ENCODE measurements at places on chromosomes 16 and 17. TPM values are rescaled to one million over a fixed set of nuclear protein-coding genes. Genes with fewer than 3 reads are reported as not detected.

Gene CLEC18B
- 119 TPM for polyA plus RNA-seq

Gene RSAD1
- polyA plus RNA-seq = 46.9 TPM

Gene ABAT
- 57.0 TPM for polyA plus RNA-seq

Gene MYADML2
- polyA plus RNA-seq = 0.30 TPM

Gene DBF4B
- 17.3 TPM for polyA plus RNA-seq

Gene KIF2B
- polyA plus RNA-seq = not detected

Gene PER1
- polyA plus RNA-seq = 30.6 TPM

Gene OTOA
- polyA plus RNA-seq = 0.15 TPM

Gene ABHD15
- polyA plus RNA-seq = 7.6 TPM

Gene ZNF286A
- polyA plus RNA-seq = 40.7 TPM

Gene SETD6
- 42.8 TPM for polyA plus RNA-seq

Gene RMI2
- polyA plus RNA-seq = 28.7 TPM

Gene BICDL2
- polyA plus RNA-seq = 1.0 TPM

Gene SPEM2
- not detected for polyA plus RNA-seq

Gene RNF222
- 0.20 TPM for polyA plus RNA-seq

Gene CD300E
- 0.42 TPM for polyA plus RNA-seq

Gene ATPAF2
- polyA plus RNA-seq = 24.2 TPM

Gene TPSAB1
- polyA plus RNA-seq = not detected

Gene NPIPB9
- 2.4 TPM for polyA plus RNA-seq

Gene CCL11
- 0.70 TPM for polyA plus RNA-seq

Gene MLX
- 35.5 TPM for polyA plus RNA-seq

Gene TP53TG3B
- polyA plus RNA-seq = not detected

Gene RRN3
- polyA plus RNA-seq = 37.8 TPM

Gene TMEM100
- polyA plus RNA-seq = 63.5 TPM

Gene ZG16
- not detected for polyA plus RNA-seq

Gene BAIAP3
- polyA plus RNA-seq = 6.6 TPM

Gene FAM171A2
- 36.9 TPM for polyA plus RNA-seq

Gene ZP2
- polyA plus RNA-seq = 0.19 TPM

Gene TMEM101
- polyA plus RNA-seq = 38.6 TPM

Gene NLRC3
- 1.6 TPM for polyA plus RNA-seq
